ENCODE measurements at places on chromosomes 6 and 20. TPM values are rescaled to one million over a fixed set of nuclear protein-coding genes. Genes with fewer than 3 reads are reported as not detected.

GRCh38 chr6:161048641-161049040, 57.1 kb downstream of the MAP3K4 start:
- no peak for DNase-seq

DNA sequence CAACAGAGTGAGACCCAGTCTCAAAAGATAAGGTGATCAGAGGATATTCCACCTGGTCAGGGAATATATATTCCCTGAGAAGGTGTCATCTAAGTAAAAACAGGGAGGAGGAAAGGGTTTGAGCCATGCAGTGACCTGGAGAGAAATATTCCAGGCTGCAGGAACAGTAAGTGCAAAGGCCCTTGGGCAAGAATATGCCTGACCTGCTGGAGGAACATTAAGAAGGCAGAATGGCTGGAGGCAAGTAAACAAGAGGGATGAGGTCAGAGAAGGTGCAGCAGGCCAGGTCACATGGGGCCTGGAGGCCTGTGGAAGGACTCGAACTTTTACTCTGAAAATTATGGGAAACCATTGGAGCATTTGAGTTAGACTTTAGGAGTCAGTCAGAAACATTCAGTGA, 6.7 kb downstream of the DEF6 start:
- no peak for DNase-seq

GRCh38 chr20:36298795-36299339, 7.3 kb upstream of the DLGAP4 start:
- DNase-seq, result no peak

DNA sequence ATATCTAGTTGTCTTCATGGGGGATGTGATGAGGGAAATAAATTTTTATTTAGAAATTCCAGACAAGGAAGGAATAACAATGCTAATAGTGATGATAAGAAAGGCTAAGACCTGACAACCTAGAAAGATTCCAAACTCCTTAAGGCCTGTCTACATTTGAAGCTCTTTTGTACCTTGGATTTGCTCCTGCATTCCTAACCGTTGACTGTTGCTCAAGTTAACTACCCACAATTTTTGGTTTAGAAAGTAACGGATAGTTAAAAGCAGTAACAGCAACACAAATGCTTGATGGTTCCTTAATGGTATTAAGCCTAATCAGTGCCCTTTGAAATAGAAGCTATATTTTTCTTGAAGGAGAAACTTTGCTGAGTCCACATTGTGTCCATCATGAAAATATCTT, 52.9 kb downstream of the TRMT11 start:
- DNase-seq, result no peak

DNA sequence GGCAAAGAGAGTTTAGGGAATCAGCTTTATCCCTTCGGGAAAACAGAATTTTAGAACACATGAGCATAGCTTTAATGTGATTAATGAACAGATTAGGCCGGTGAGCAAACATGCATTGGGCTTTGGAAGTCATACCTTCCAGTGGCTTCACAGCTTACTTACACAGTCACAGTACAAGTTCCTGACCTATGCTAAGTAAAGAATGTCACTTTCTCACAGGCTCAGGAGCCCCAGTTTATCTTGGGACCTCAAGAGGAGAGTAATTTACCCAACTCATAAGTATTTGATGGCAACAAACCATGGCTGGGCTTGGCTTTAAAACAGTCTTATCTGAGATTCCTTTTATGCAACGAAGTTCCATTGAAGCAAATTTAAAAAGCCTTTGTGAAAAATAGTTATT, 195.9 kb downstream of the AKAP7 start:
- no peak for DNase-seq

The HLA-DQA1 gene
- not detected for total RNA-seq

DNA sequence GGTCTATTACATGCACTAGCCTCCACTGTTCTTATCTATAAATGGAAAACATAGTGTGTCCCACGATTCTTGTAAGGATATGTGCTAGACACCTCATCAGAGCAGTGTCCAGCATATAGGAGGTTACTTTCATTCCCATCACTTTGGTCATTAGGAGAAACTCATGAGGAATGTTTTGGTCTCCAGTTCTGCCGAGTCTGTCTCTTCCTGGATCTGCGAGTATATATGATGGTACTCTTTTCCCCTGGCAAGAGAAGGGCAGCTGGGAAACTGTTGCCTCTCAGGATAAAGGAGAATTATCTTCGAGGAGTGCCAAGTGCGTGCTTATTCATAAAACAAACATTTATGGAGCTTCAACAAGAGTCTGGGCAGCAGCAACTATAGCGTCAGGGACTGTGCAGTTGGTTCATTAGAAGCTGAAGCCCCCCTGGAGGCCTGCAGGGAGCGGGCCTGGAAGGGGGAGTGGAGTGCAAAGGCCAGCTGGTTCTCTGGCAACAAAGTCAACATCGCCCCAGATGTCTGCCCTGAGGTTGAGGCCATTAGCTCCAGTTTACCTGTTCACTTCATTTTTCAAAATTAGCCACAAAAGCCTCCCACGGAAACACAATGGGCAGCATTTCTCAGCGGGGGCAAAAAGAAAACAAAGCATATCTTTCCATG, 811.9 kb downstream of the MAFB start:
- no peak for DNase-seq

DNA sequence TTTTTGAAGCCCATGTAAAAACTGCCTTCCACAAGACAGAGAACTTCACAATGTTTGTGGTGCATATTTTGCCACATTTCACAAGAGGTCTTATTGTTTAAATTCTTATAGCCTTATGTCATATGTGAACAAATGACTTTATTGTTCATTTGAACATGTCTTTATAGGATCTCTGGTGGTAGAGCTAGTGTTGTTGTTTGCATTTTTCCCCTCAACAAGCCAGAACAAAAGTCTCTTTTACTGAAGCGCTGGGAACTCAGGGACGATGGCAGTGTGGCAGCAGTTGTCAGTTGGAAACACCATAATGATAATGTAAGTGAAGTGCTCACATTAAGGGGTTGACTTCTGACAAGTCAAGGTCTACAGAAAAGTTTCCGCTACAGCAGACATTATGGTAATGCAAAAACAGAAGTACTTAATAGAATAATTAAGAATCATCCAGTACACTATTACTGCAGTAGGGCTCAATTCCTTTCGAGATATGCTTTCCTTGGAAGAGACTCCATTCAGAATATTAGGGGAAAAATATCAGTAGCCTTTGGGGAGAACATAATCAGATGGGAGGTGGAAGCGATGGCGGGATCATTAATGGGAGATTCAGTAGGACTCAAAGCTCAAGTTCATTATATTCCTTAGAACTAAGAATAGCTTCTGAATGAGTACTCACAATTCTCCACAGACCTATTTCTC, 180.0 kb downstream of the GJA10 start:
- no peak for DNase-seq

DNA sequence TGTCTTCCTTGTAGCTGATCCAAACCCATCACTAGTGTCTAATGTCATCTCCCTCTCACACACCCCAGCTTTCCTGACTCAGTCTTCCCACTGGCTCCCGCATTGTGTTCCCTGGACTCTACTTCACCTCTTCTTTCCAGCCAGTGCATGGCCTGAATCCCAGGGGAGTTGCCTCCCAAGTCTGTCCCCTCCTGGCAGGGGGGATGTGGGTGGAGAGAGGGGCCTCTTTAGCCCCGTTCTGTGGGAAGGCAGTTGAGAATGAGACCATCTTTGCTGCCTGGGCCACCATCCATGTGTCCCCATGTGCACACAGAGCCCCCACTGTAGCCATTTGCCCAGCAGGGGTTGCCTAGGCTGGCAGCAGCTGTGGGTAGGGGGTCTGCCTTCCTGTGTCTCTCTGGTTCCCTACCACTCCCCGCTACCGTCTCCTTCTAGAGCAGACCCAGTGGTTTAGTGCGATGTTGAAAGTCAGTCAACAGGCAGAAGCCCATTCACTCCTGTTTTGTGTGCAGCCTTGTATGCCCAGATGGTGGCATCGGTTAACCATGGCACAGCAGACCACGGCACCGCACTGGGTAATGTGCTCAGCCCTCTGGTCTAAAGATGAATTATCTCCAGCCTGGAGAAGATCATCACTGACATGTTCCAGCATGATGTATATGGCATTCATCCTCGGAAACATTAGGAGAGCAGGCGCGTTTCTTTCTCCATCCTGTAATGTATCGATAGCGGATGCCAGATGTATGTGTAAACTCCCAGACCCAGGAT, 178.8 kb upstream of the SNX9 start:
- no peak for DNase-seq

DNA sequence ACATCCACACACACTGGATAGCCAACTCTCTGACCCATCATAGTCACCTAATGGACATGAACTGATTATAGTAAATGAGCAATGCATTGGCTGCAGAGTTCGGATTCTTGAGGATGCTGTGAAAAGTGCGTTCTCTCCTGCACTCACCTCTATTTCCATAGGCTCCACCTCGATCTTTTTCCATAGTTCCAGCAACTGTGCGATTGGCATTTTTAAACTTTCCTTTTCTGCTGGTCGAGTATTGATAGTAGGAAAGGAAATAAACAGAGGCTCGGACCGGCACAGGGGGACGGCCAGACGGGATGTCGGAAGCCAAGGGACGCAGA, 94.4 kb downstream of the RNASET2 start:
- no peak for DNase-seq

- no peak for DNase-seq
Measured at GRCh38 chr6:54096811-54097210, 14.4 kb upstream of the MLIP start.

The YTHDF1 gene
- 66.1 TPM for total RNA-seq

The ZNF322 gene
- 35.0 TPM for total RNA-seq

DNA sequence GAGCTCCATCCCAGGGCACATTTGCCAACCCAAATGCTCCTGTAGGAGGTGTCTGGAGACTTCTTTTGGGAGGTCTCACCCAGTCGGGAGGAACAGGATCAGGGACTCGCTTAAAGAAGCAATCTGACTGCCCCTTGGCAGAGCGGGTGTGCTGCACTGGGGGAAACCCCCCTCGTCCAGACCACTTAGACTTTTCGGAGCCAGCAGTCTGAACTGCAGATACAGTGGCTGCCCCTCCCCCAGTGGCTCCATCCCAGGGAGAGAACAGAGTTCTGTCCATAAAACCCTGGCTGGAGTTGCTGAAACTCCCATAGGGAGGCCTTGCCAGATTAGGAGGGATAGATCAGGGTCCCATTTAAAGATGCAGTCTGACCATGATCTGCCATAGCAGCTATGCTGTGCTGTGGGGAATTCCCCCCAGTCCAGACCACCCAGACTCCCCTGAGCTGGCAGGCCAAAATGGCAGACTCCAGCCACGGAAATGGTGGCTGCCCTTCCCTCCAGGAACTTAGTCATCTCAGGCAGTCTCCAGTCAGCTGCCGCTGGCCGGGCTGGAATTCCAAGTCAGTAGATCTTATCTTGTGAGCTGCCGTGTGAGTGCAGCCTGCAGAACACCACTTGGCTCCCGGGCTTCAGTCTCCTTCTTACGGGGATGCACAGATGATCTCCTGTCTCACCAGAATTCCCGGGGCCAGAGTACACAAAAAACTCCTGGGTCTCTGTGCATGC, 278.1 kb upstream of the SASH1 start:
- no peak for DNase-seq

The TFAP2C gene
- 5.8 TPM for total RNA-seq

GRCh38 chr6:102950967-102951366, 1557.5 kb downstream of the GRIK2 start:
- DNase-seq, result no peak
